T-helper 2 cell treated with Interferon-gamma antibody and Interleukin-4, amounts not matched to agents 5 μg/mL and 100 μg/mL, for 36 hours (primary cell): ENCODE measurements at places on chromosomes 16 and 17.

- DNase-seq, result no peak
Observed at GRCh38 chr17:80956321-80957190, 35.1 kb upstream of the CHMP6 start.

GRCh38 chr16:73043828-73044467 lies 4.0 kb downstream of the ZFHX3 start:
- DNase-seq, result no peak

GRCh38 chr17:82370471-82371332 lies 863 bp upstream of the UTS2R start:
- DNase-seq, result peak; percentile 28

GRCh38 chr17:67920212-67920611 lies 76.1 kb downstream of the C17orf58 start:
- DNase-seq, result no peak

DNA sequence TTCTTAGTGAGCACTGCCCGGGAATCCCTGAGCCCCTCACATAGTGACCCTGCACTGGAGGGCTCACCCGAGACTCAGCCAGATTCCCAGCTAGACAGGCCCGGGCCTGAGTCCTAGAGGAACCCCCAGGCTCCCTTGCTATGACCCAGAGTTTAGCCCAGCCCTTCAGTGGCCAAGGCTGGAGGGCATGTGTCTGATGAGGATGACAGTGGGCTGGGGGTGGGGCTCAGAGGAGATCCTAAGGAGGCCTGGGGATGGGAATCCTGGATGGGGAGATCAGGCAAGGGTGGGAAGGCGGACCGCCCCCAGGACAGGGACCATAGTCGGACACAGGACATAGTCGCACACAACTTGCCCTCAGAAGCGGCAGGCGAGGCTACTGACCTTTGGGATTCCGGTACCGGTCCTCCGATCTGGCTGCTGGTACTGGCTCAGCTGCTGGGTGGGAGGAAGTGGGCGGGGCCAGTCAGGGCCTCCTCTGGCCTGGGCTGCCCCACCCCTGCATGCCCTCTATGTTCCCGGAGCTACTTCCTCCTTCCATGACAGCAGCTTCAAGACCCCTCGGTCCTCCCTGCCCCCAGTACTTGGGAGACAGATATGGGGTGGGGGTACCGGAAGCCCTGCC lies 1.1 kb downstream of the CD79B start:
- peak; percentile 58 for DNase-seq

DNA sequence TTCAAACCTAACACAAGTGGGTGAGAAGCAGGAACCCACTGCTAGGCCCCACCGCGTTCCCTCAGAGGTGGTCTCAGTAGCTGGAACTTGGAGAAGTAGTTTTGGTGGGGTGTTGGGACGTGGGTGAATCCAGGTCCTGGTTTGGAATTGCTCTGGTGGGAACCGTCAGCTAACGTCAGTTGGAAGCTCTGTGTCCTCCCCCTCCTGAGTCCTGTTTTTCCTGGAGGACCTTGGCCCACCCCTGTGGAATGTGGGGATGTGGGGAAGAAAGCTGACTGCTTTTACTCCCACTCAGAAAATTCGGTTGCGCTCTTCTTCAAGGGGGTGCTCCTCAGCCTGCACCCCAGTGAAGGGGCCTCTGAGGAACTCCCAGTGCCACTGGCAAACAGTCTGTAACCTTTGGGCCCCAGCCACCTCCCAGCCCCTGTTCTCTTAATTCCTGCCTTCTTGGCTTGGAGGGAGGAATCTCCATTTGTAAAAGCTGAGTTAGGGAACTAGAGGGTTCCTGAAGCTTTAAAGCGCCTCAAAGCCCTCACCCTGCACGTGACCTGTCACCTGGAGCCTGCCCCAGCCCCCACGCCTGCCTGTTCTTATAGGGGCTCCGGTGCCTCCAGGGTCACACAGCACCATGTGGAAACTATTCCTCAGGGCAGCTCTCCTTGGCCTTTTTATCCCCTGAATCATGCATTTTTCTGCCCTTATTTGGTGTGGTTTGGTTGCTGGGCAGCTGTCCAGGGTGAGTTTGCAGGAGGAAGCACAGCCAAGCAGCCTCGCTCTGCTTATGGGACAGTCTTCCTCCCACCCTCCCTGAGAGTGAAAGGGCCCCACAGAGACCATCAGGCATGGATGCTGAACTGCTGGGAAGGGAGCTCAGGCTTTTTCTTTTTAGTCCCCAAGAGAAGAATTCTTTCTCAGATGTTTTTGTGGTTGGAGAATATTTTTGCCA lies 16.2 kb upstream of the NAGLU start:
- no peak for DNase-seq

DNA sequence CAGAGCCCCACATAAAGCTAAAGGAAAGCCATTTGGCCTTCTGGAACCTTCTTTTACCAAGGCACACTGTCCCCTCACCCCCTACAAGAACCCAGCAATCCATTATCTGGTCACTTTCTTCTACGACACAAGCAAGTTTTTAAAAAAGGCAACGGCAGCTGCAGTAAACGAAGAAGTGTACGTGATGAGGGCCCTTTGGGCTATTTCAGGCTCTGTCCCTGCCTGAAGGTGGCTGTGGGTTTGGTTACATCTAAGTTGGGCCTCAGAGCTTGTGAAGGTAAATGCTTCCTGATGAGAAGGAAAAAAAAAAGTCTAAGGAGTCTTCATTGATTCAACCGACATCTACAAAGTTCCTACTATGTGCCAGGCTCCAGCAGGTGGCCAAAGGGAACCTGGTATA lies 35.4 kb downstream of the XYLT1 start:
- DNase-seq, result no peak

- no peak for DNase-seq
Observed at GRCh38 chr17:16622540-16623277, 30.9 kb downstream of the ZNF624 start.

- DNase-seq, result no peak
Observed at GRCh38 chr17:35726953-35727460, 4.4 kb upstream of the RASL10B start.

DNA sequence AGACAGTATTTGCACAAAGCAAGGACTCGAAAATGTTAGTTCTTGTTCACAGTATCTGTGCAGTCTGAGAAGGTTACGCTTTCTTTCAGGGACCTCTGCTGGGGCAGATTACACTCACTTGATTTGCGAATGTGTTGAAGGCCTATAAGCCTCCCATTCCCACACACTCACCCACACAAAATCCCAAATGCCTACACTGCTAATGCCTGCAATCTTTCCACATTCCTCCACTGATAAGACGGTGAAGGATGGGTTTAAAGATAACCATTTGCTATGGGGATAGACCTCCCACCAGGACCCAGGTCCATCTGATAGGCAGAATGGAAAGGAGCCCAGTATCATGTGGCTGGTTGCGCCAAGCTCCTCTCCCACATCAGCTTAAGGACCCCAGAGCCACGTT lies 394.9 kb upstream of the SALL1 start:
- DNase-seq, result no peak

GRCh38 chr17:72151565-72152386 lies 31.0 kb downstream of the SOX9 start:
- DNase-seq, result no peak

- DNase-seq, result no peak
Observed at GRCh38 chr16:31093132-31093703, 1.4 kb downstream of the VKORC1 start.

- no peak for DNase-seq
Observed at GRCh38 chr16:1475552-1476114, 805 bp upstream of the CLCN7 start.

DNA sequence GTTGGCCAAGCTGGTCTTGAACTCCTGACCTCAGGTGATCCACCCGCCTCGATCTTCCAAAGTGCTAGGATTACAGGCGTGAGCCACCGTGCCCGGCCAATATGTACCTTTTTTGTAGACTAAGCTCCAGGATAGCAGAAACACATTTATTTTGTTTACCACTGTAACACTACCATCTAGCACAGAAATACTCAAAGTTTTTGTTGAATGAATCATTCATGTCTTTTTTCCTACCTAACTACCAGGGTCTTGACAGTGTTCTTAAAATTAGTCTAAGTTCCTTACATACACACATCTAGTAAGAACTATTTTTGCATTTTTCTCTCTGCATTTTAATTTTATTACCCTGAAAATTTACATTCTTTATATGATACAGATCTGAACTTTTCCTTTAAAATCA lies 44.4 kb downstream of the AKAP10 start:
- no peak for DNase-seq

DNA sequence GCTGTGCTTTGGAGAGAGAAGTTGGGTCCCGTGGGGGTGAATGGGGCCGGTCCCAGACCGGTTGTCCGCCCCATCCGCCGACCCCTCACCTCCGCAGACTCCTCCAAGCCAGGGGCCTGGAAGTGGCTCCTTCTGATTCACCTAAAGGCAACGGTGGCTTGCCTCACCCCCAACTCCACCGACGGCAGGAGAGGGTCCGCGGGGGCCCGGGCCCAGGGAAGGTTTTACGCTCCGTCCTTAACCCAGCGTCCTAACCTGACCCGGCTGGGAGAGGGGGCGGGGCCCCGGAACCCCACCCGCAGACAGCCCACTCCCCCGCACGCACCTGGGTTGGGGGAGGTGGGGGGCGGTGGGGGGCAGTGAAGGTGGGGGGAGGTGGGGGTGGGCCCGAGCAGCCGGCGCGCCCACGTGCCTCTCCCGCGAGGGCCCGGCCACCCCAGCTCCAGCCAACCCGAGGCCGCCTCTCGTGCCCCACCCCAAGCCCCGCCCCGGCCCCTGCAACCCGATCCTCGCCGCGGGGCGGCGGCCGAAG lies 12.7 kb upstream of the CD300A start:
- DNase-seq, result no peak

DNA sequence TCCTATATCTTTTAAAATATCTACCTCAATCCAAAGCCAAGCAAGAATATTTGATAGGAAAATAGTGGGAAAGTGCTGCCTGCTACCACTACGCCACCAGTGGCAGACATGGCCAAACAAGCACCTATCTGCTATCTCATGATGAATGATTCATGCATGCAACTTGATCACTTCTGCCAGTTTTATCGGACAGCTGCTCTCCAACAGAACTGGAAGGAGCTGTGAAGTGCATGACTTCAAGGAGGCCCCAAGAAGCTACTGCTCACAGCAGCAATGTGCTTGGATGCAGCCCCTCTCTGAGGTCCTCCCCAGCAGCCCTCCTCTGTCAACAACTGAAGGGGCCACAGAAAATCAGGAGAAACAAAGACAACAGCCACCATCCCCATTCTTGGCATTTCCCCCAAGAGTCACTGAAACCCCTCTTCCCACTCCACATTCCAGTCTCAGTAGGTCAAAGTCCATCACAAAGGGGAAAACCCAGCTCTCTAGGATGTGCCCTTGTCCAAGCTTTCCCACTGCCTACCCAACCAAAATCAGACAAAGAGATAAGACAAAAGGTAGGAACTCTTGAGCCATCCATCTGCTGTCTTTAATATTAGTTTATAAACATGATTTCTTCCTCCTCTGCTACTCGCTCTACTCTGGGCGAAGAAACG lies 215.3 kb downstream of the C16orf78 start:
- no peak for DNase-seq

GRCh38 chr17:6699997-6700947 lies 12.9 kb downstream of the SLC13A5 start:
- DNase-seq, result no peak

DNA sequence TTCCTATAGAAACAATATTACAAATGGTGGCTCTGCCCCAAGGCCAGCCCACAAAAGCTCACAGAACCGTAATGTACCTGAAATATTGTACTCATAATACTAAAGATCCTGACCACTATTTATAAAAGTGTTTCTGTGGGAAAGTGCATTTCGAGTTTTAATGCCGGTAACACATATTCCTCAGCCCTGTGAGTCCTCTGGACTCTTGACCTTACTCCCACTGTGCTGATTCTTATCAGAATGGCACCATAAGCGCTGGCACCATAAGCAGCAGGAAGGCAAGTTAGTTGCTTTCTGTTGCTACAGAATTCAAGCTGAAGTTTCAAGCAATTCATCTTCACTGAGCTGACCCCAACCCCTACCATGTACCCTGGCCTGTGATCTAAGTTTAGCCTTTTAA lies 36.4 kb upstream of the MED13 start:
- DNase-seq, result no peak

- no peak for DNase-seq
Observed at GRCh38 chr17:44555099-44555498, 2.2 kb upstream of the FZD2 start.
